Karpas-422 (cell line): ENCODE measurements at places on chromosomes 3 and 15. TPM values are rescaled to one million over a fixed set of nuclear protein-coding genes. Genes with fewer than 3 reads are reported as not detected.
A peak's percentile ranks its signal among the peaks of the same experiment; 100 is the strongest.

The SUCNR1 gene
- not detected in 2 replicates for total RNA-seq

DNA sequence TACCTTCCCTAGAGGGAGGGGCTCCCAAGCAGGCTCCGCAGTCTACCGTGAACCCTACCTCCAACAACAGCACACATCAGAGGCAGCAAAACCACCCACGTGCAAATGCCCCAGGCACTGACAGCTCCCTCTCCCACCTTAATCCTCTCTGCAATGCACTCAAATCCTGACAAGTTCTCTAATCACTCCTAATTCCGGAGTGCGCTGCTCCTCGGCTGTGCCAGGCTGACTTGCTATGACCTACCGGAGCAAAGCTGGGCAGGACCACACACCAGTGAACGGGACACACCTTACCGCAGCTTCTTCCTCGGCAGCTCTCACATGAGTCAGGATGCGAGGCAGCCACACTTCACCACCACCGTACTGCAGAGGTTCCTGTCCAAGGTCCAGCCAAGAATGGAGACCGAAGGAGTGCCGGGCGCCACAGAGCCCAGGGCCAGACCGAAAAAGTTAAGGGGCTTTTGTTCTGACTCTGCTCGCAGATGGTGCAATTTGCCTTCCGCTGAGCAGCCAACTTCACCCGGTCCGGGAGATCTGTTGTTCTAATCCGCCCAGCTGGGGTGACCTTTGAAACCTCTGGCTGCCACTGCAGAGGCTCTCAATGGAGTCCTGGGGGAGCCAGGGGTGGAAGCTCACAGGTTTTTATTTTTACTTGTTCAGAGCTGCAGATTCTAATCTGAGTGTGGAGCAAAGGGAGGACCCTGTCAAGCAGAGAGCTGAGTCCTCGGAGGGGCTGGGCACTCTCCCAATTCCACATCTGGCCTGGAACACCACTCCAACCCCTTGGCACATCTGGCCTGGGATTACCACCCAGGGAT is 84.4 kb downstream of the MYLK start:
- H3K27ac ChIP-seq, result no peak overlapping the region
- H3K4me3 ChIP-seq, result no peak overlapping the region
- no peak for DNase-seq
- H3K4me1 ChIP-seq, result no peaks in the 10 kb centered on the region
- H3K36me3 ChIP-seq, result no peaks in the 10 kb centered on the region

The GPR15 gene
- total RNA-seq, result not detected in 2 replicates

GRCh38 chr3:66033241-66034138 is 5.2 kb downstream of the MAGI1 start:
- no peaks in the 10 kb centered on the region for H3K27me3 ChIP-seq
- H3K27ac ChIP-seq, result no peak overlapping the region
- H3K4me3 ChIP-seq, result no peak overlapping the region
- H3K4me1 ChIP-seq, result no peaks in the 10 kb centered on the region
- H3K36me3 ChIP-seq, result no peaks in the 10 kb centered on the region
- no peak for DNase-seq

GRCh38 chr3:69130689-69131088 is 8.3 kb upstream of the LMOD3 start:
- H3K27me3 ChIP-seq, result no peaks in the 10 kb centered on the region
- no peaks in the 10 kb centered on the region for H3K36me3 ChIP-seq
- no peak for DNase-seq
- H3K4me1 ChIP-seq, result no peaks in the 10 kb centered on the region

The DNAJC13 gene
- total RNA-seq, result 33.2 and 38.9 TPM in 2 replicates

The TUSC7 gene
- total RNA-seq, result not detected in 2 replicates

- no peak overlapping the region for H3K4me3 ChIP-seq
- no peak overlapping the region for H3K27ac ChIP-seq
- no peaks in the 10 kb centered on the region for H3K4me1 ChIP-seq
- H3K27me3 ChIP-seq, result no peaks in the 10 kb centered on the region
- no peaks in the 10 kb centered on the region for H3K36me3 ChIP-seq
Measured at GRCh38 chr3:116288485-116288884, 156.8 kb downstream of the LSAMP start.

- DNase-seq, result peak; percentile 86
- peaks cover 4% of the 10 kb centered on the region; the same call in 1 of the 2 replicates for H3K27me3 ChIP-seq
- no peaks in the 10 kb centered on the region for H3K36me3 ChIP-seq
- H3K4me1 ChIP-seq, result no peaks in the 10 kb centered on the region
- no peak overlapping the region for H3K27ac ChIP-seq
Measured at GRCh38 chr3:13896473-13897154, 16.7 kb upstream of the WNT7A start.

The TEX55 gene
- not detected in 2 replicates for total RNA-seq

The VGLL3 gene
- not detected in 2 replicates for total RNA-seq

The SERINC4 gene
- not detected in 2 replicates for total RNA-seq

GRCh38 chr15:57500979-57501576 is 90.6 kb upstream of the MYZAP start:
- H3K27ac ChIP-seq, result no peak overlapping the region
- H3K36me3 ChIP-seq, result no peaks in the 10 kb centered on the region
- no peak overlapping the region for H3K4me3 ChIP-seq

The TMCO5A gene
- total RNA-seq, result not detected in 2 replicates

The SLC28A1 gene
- total RNA-seq, result not detected in 2 replicates

The CCR9 gene
- not detected in 2 replicates for total RNA-seq

The BUB1B gene
- total RNA-seq, result 58.2 and 60.1 TPM in 2 replicates

DNA sequence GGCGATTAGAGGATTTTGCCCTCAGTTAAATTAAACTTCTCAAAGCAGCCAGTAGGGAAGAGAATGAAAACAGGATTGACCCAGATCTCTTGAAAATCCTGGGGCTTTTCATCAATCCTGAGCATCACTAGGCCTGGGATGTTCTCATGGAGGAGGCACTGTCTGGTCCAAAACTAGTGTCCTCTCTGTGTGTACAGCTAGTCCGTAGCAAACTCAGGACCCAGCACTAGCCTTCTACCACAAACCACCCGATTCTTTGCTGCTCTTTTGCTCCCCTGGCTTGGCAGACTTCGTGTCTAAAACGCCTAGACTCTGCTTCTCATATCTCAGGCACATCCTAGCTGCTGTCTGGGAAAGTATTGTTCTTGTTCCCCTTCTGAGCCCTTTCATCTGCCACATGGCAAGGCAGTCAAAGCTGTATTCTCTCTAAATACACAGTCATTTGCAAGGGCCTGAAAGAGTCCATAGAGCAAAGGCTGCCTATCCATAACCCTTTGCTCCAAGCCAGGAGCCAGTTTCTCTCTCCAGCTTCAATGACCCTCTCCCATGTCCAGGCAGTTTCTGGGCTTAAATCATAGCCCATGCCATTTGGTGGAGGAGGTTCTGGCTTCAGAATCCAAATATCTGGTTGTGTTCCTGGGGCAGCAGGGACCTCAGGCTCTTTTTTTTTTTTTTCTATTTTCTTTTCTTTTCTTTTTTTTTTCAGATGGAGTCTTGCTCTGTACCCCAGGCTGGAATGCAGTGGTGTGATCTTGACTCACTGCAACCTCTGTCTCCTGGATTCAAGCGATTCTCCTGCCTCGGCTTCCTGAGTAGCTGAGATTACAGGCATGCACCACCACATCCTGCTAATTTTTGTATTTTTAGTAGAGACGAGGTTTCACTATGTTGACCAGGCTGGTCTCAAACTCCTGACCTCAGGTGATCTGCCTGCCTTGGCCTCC is 52.4 kb downstream of the CDC25A start:
- H3K36me3 ChIP-seq, result no peaks in the 10 kb centered on the region
- H3K4me3 ChIP-seq, result no peak overlapping the region
- H3K27me3 ChIP-seq, result no peaks in the 10 kb centered on the region
- no peak overlapping the region for H3K27ac ChIP-seq
- DNase-seq, result no peak

DNA sequence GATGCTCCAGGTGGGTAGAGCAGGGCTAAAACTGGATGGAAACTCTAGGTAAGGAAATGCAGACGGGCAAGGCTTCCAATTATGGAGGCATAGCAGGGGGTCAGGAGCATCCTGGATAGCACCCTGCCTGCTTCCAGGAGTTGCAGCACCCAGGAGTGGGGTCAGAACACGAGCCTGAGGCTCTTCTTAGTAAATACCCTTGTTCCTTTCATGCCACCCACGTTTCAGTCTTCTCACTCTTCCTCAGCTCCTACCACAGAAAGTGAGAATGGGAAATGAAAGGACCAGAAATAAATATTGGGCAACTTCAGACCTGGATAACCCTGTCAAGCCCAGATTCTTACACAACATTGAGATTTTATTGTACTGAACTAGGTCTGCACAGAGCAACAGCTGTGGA is 16.4 kb downstream of the CCR1 start:
- H3K27ac ChIP-seq, result no peak overlapping the region
- no peak overlapping the region for H3K4me3 ChIP-seq
- peaks cover 9% of the 10 kb centered on the region for H3K4me1 ChIP-seq
- H3K36me3 ChIP-seq, result no peaks in the 10 kb centered on the region
- peaks cover 4% of the 10 kb centered on the region; the same call in 1 of the 2 replicates for H3K27me3 ChIP-seq
- DNase-seq, result no peak

DNA sequence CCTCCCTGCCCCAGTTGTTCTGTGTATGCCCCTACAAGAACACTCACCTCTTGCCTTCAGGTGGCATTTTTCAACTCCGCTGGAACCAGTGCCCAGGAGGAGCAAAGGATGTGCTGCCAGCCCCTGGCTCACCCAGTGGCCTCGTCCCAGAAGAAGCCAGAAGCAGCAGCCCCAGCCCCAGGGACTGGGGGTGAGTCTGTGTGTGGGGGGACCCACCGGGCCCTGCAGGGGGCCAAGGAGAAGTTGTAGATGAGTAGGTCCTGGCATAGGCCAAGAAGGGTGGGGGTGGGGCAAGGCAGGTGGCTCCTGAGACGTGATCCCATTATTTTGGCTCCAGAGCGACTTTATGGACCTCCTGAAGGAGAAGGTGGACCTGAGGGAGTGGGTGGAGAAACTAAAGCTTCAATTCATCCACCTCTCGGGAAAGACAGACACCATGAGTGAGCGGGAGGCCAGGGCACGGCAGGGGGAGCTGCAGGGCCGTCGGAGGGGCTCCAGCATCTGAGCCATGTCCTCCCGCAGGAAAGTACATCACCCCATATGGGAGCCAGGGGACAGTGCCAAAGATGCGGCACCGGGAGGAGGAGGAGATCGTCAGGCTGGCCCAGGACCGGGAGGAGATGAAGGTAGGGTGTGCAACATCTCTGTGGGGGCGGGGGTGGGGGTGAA is 29.3 kb downstream of the NGRN start:
- H3K27me3 ChIP-seq, result no peaks in the 10 kb centered on the region
- DNase-seq, result no peak
- H3K4me1 ChIP-seq, result peaks cover 5% of the 10 kb centered on the region
- no peaks in the 10 kb centered on the region for H3K36me3 ChIP-seq
- H3K4me3 ChIP-seq, result no peak overlapping the region

DNA sequence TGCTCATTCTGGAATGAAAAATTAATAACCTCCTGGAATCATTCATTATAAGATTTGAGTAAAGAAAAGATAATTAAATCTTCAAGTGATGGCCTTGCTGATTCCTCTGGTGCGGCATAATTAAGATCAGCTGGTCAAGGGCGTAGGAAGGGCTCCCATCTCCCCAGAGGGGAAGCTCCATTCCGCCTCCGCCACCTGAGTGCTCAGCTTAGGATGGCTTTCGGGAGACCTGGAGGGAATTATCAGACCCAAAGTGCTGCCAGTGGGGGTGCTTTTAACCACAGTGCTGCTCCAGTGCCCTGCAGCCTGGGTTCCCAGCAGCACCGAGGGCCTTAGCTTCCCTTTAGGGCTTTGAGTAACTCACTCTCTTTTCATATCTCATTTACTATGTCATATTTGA is 556.6 kb upstream of the RGMA start:
- no peaks in the 10 kb centered on the region for H3K4me1 ChIP-seq
- H3K36me3 ChIP-seq, result no peaks in the 10 kb centered on the region
- no peak overlapping the region for H3K4me3 ChIP-seq
- no peak overlapping the region for H3K27ac ChIP-seq

GRCh38 chr3:9727743-9728142 is 3.8 kb upstream of the BRPF1 start:
- no peaks in the 10 kb centered on the region for H3K27me3 ChIP-seq
- H3K4me3 ChIP-seq, result no peak overlapping the region
- peaks cover 19% of the 10 kb centered on the region for H3K4me1 ChIP-seq
- no peak overlapping the region for H3K27ac ChIP-seq
- no peaks in the 10 kb centered on the region for H3K36me3 ChIP-seq

DNA sequence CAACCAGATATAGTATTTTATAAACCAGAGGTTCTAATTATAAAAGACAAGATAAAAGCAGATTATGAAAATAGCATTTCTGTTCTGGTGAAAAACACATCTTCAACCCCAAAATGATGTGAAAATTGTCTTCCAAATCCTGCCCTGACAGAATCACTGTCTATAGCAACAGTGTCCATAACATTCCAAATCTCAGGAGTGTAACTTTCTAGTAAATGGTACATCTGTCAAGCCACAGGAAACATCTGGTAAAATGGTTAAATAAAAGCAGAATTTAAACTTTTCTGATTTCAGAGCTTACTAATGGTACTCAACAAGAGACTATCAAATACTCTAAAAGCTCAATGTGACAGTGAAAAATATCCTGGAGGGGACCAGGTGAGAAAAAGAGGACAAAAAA is 60.5 kb downstream of the VGLL4 start:
- peak overlapping the region; percentile 61 for H3K27ac ChIP-seq
- peaks cover 63% of the 10 kb centered on the region for H3K4me1 ChIP-seq
- DNase-seq, result no peak
- H3K27me3 ChIP-seq, result no peaks in the 10 kb centered on the region

The ECE2 gene
- 0.15 TPM in 1 of 2 replicates, not detected in the other for total RNA-seq

The STARD5 gene
- total RNA-seq, result 0.22 and 0.87 TPM in 2 replicates

DNA sequence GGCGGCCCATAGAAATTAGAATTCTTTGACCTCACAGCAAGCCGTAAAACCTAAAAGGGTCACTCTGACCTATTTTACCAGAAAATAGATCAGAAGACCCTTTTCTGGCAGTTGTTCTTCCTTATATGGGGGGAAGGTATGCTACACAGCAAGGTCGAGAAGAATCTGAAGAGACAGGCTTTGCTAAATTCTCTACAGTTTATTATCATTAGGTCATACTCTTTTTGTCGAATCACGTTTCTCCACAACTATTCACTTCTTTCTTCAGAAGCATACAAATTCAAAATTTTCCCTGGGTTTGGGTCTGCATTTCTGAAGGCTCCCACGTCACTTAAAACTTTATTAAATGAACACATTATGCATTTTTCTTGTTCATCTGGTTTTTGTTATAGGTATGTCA is 229.5 kb upstream of the GRM7 start:
- H3K4me3 ChIP-seq, result no peak overlapping the region
- H3K36me3 ChIP-seq, result no peaks in the 10 kb centered on the region
- H3K4me1 ChIP-seq, result no peaks in the 10 kb centered on the region
- no peaks in the 10 kb centered on the region for H3K27me3 ChIP-seq
- H3K27ac ChIP-seq, result no peak overlapping the region

GRCh38 chr15:63519548-63520178 is 15.3 kb downstream of the USP3 start:
- H3K27me3 ChIP-seq, result no peaks in the 10 kb centered on the region
- no peak overlapping the region for H3K4me3 ChIP-seq
- no peaks in the 10 kb centered on the region for H3K36me3 ChIP-seq
- H3K27ac ChIP-seq, result no peak overlapping the region

The PLCL2 gene
- 2.5 and 3.8 TPM in 2 replicates for total RNA-seq

- H3K4me1 ChIP-seq, result no peaks in the 10 kb centered on the region
- H3K27ac ChIP-seq, result no peak overlapping the region
- no peak overlapping the region for H3K4me3 ChIP-seq
- no peak for DNase-seq
- H3K27me3 ChIP-seq, result no peaks in the 10 kb centered on the region
- H3K36me3 ChIP-seq, result no peaks in the 10 kb centered on the region
Measured at GRCh38 chr3:141942006-141942405, 65.6 kb downstream of the ATP1B3 start.
